ENCODE measurements at places on chromosomes 16 and 17.

DNA sequence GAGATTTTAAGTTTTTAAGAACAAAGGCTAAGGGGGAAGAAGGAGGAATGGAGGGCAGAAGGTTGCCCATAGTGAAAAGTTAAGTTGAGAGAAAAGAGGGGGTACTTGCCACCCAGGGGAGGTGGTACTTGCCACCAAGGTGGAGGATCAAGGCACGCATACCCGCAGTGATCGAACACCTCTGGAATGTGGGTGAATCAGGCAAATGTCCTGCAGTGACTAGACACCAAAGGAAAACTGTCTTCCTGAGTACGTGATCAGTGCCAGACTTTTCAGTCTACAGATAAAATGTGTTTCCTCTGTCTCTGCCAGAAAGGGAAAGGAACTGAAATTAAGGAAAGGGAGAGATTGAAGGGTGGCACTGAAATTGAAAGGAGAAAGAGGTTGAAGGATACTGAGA lies 2285.3 kb downstream of the TP53TG3F start:
- DNase-seq: no peak

DNA sequence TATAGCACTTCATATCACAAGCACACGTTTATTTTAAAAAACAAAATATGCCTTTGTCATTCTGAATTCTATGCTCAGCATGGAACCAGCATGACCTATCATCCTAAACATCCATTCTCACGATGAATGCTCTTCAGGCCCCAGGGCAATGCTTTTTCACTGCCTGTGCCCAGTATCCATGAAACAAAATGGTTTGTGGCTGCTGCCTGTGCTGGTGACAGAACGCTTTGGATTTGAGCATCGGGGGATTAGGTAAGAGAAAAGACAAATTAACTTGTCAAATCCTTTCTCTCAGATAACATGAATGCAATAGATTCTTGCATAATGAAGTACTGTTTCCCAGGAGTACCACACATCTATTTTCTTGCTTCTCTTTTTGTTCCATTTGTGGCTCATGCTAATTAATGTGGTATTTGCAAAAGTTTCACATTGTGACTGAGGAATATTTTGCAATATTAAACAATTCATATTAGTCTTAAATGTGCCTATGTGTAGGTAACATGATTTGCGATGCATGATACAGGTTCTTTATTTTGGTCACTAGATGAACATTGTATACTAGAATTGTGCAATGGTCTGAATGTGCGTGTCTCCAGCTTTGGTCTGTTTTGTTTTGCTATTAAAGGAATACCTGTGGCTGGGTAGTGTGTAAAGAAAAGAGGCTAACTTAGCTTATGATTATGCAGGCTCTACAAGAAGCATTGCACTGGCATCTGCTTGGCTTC lies 25.8 kb upstream of the SRSF1 start:
- no peak for DNase-seq

GRCh38 chr16:84562174-84562815 lies 55.6 kb downstream of the COTL1 start:
- DNase-seq: no peak

DNA sequence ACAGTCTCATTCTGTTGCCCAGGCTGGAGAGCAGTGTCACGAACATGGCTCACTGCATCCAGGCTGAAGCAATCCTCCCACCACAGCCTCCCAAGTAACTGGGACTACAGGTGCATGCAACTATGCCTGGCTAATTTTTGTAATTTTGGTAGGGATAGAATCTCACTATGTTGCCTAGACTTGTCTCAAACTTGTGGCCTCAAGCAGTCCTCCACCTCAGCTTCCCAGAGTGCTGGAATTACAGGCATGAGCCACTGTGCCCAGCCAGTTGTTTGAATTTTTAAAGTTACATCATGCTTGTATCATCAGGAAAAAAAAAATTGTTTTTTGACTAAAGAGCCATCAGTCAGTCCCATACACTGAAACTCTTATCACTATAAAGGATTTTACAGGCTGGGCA lies 17.1 kb upstream of the VPS4A start:
- DNase-seq: no peak

DNA sequence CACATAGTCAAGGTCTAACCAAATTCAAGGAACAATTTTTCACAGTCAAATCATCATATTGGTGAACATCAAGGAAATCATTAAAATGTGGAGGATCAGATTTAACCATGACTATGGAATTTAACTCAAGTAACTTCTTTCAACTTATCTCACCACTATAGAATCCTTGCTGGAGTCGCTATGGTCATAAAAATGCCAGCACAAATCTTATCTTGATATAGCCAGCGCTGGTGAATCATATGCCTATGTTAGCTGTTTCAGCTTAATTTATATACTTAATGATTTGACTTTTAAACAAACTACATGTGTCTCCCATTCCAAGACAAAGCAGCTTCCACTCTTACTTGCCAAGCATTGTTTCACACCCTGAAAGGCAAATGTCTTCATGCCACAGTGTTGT lies 416.4 kb downstream of the CDH11 start:
- DNase-seq: no peak
